ENCODE measurements at places on chromosomes 16 and 17.

- DNase-seq, result no peak
These were observed 1012.4 kb downstream of the KCNJ18 start for GRCh38 chr17:22704674-22705073.

- no peak for DNase-seq
These were observed 1.1 kb upstream of the CYLD start for GRCh38 chr16:50740736-50741135.

GRCh38 chr17:8100111-8100510 lies 12.6 kb upstream of the ALOX12B start:
- no peak for DNase-seq

DNA sequence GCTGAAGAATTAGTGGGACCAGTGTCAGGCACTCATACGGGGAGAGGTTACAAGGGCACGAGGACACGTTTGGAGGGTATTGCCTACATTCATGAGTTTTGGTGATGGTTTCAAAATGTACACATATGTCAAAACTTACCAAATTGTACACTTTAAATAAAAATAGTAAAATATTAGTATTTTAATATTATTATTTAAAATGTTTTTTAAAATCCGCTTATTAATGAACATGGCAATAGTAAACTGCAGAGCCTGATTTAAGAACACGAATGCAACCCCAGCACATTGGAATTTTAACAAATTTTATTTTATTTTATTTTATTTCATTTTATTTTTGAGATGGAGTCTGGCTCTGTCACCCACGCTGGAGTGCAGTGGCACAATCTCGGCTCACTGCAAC lies 10.9 kb upstream of the ERCC4 start:
- no peak for DNase-seq

DNA sequence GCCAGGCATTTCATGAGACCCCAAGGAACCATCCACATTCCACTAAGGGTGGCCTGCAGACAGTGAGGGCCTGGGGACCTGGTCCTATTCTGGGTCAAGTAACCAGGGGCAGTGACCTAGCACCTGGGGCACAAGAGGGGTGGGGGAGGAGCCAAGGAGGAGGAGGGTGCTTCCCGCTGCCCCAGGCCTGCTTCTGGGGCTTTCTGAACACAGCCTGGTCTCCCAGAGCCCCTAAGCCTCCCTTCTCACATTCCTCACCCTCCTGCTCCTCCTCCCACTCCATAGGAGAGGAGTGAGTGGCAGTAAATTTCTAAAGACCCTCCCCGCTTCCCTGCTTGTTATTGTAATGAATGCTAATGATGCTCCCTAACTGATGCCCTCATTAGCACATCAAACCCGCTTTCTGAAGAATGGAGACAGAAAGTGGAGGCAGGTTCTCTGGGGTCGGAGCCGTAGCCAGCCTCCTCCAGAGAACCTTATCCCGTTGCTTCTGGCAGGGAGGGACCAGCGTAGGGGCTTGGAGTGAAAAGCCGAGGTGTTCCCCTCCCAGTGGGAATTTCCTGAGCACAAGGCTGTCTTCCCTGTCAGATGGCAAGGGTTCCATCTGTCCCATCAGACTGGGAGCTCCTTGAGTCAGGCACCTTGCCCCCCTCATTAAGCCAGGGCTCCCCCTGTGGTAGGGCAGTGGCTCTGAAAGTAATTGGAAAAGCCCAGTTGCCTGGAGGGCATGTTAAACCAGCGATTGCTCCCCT lies 3.7 kb upstream of the SRCIN1 start:
- no peak for DNase-seq

GRCh38 chr16:23469814-23470213 lies 16.8 kb upstream of the COG7 start:
- DNase-seq, result no peak

- no peak for DNase-seq
These were observed 52.7 kb downstream of the TIMM22 start for GRCh38 chr17:1049446-1050225.

GRCh38 chr17:46063241-46063640 lies 64.2 kb downstream of the STH start:
- no peak for DNase-seq

DNA sequence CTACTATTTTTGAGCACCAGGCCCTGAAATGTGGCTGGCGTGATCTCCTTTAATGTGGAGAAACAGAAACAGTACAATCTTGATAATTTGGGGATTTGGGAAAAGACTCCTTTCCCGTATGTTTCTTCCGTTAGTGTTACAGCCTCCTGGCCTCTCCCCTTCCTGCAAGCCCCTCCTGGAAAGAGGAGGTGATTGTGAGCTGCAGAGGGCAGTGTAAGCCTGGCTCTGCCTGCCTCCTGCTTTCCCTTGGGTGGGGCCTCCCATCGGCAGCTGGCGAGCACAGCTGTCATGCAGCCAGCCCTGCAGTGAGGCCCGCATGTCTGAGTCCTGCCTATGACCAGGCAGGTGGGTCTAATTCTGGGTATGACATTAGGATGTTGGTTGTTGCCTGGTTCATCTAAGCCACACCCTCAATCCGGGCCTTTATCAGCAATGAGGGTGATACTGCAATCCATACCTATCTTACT lies 48.7 kb upstream of the WSB1 start:
- peak; percentile 61 for DNase-seq

- DNase-seq, result no peak
These were observed 66.4 kb downstream of the PRKCB start for GRCh38 chr16:23902034-23902747.

- DNase-seq, result no peak
These were observed 4.0 kb downstream of the PRAC1 start for GRCh38 chr17:48718227-48718760.

GRCh38 chr17:46061435-46061834 lies 62.4 kb downstream of the STH start:
- no peak for DNase-seq

GRCh38 chr17:33977729-33978514 lies 277.2 kb upstream of the CCL2 start:
- DNase-seq, result peak; percentile 22

- no peak for DNase-seq
These were observed 127.8 kb upstream of the CDH5 start for GRCh38 chr16:66238696-66239095.

DNA sequence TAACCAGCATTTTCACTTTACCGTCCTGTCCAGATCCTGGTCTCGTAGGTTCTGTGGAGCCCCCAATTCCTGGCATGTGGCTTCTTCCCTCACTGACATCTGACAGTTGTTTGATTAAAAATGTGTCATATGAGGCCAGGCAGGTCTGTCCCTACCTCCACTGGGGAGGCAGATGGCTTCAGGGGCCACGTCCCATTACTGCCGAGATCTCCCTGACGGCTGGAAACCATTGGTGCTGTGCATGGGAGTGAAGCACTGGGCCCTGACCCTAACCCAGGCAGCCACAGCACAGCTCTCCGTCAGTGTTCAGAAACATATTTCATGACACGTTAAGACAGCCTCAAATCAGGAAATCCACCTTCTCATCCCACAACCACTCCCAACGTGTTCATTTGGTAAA lies 77.5 kb downstream of the GNAO1 start:
- no peak for DNase-seq

DNA sequence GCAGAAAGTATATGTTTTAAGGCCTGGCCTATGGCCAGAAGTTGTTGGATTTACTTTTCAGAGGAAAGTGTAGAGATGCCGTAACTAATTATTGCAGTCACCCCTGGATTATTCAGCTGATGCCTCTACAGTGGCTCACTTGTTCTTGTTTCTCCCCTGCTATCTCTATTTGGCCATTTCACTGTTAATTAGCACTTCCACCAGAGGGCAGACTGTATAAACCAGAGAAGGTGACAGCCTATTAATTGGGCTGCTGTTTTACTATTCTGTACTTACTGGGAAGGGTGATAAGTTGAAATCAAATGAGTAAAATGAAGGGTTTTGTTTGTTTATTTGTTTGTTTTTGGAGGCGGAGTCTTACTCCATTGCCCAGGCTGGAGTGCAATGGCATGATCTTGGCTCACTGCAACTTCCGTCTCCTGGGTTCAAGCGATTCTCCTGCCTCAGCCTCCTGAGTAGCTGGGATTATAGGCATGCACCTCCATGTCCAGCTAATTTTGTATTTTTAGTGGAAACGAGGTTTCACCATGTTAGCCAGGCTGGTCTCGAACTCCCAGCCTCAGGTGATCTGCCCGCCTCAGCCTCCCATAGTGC lies 66.0 kb downstream of the CDK12 start:
- no peak for DNase-seq

DNA sequence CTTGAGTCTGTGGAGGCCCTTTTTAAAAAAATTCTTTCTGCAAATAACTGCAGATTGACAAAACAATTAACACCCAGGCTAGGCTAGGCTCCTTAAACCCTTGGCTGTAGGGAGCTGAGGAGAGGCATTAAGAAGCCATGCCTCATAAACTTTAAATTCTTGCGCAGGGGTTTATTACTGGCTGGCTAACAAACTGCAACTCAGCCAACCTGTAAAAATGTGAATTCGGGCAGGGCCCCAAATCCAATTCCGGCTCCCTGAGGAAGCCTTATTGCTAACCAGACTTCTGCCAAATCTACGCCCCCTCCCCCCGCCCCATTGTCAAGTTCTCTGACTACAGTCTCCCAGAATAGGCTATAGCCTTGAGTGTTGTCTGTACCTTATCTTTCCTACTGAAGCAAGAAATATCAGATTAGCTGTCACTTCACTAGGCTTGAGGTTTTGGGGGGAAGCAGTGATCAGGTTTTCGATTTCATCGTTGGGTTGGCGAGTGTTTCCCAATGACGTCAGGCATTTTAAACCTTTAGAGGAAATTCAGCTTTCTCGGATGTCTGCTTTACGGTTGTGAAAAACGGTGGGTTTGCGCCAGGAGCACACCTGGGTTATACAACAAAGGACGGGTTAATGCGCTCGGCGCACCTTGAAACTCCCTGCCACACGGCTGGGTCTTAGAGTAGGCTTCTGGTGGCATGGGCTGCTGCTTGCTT lies 2.0 kb downstream of the CDH3 start:
- DNase-seq, result no peak

DNA sequence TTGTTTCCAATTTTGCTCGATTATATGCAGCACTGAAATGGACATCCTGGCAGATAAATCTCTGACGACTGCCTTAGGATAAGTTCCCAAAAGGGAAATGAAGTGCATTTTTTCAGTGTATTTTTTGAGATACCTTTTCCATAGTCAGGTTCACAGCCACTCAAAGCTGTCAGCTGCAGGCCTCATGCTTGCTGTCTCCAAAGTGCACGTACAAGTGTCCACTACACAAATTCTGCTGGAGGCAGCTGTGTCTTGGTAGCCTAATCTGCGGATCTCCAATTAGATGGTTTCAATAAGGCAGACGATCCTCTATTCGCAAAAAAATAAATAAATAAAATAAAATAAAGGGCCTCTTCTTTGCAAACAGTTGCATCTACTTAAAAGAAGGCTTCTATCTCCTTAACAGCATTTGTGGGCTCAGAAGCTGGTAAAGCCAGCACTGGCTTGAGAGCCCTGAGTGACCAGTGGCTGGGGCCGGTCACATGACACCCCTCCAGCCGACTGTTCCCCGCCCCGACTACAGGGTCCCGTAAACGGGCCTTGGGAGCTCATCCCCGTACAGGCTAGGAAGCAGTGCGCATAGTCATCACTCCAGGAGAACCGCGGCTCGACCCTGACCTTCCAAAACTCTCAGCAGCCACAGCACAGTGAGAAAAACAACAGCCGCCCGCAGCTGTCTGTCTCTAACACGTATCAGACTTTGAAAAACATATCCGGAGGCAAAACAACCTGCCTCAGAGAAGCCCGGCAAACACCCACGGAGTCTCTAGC lies 18.8 kb downstream of the RPH3AL start:
- DNase-seq, result no peak

GRCh38 chr17:27499451-27500265 lies 43.4 kb downstream of the KSR1 start:
- DNase-seq, result no peak

GRCh38 chr16:68344252-68344651 lies 33.4 kb downstream of the PRMT7 start:
- DNase-seq, result no peak

GRCh38 chr16:769184-769784 lies 8.8 kb downstream of the MSLN start:
- no peak for DNase-seq

GRCh38 chr16:86848821-86849220 lies 270.5 kb downstream of the FOXL1 start:
- DNase-seq, result no peak

DNA sequence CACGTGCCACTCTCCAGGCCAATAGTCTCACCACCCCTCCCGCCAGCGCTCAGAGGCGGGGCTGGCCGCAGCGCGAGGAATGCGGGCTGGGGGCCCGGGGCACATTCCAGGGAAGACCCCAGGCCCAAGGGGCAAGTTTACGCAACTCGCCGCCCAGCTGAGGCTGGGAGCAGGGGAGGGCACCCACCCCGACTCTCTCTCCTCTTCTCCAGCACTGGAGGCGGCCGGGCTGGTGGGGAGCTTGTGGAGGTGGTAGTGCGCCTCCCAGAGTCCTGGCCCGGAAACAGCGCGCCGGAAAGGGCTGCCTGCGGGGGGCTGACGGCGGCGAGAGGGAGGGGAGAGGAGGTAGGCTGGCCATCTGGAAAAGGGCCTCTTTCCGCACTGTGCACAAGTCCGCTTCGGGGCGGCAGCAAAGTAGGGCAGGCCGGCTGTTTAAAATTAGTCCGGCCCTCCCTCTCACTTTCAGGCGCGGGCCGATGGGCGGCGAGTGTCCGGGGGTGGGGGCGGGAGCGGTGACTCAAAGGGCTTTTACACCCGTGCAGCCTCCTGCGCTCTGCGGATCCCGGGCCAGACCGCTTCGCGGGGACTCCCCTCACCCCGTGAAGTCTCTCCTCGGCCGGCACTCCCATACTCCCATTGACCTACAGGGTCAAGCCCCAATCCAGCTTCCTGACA lies 1.1 kb downstream of the FHOD1 start:
- peak; percentile 58 for DNase-seq

GRCh38 chr17:38674014-38674748 lies 576 bp downstream of the EPOP start:
- no peak for DNase-seq

DNA sequence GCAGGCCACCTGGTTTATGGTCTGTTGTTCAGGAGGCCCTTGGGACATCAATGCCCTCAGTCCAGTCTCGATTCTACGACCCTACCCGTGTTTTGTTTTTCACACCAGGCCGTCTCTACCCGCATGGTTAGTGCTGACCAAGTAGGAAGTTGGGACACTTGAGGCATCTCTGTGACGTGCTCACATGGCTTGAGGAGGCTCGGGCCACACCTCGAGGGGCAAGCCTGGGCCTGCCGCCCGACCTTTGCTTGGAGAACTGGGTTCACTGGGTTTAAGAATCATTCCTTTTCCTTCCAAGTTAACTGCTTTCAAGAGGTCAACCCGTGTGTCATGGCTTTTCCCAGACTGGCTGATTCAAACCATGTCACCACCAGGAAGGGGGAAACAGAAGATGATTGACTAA lies 86.8 kb downstream of the CMIP start:
- no peak for DNase-seq

- no peak for DNase-seq
These were observed 19.7 kb downstream of the SEZ6 start for GRCh38 chr17:28985950-28986713.

GRCh38 chr16:19166500-19166899 lies 1.5 kb upstream of the SYT17 start:
- no peak for DNase-seq

- no peak for DNase-seq
These were observed 4.1 kb upstream of the MED24 start for GRCh38 chr17:40058186-40058784.

All from liver (tissue), 10 donors.